ENCODE measurements at places on chromosomes 12 and 14.

- DNase-seq: no peak
These were observed 67.9 kb upstream of the ZFP36L1 start for GRCh38 chr14:68860771-68861170.

DNA sequence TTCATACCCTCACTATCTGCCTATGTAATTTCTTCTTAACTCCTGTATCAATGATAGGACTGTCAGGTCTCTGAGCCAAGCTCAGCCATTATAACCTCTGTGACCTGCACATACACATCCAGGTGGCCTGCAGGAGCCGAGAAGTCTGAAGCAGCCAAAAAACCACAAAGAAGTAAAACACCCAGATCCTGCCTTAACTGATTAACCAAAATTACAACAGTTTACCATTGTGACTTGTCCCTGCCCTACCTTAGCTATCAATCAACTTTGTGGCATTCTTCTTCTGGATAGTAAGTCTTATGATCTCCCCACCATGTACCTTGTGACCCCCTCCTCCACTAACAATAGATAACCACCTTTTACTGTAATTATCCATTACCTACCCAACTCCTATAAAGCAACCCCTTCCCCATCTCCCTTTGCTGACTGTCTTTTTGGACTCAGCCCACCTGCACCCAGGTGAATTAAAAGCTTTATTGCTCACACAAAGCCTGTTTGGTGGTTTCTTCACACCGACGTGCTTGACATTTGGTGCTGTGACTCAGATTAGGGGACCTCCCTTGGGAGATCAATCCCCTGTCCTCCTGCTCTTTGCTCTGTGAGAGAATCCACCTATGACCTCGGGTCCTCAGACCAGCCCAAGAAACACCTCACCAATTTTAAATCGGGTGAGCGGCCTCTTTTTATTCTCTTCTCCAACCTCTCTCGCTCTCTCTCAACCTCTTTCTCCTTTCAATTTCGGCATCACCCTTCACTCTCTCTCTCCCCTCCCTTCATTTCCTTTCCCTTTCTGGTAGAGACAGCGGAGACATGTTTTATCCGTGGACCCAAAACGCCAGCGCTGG is 11.5 kb upstream of the LGMN start:
- no peak for DNase-seq

DNA sequence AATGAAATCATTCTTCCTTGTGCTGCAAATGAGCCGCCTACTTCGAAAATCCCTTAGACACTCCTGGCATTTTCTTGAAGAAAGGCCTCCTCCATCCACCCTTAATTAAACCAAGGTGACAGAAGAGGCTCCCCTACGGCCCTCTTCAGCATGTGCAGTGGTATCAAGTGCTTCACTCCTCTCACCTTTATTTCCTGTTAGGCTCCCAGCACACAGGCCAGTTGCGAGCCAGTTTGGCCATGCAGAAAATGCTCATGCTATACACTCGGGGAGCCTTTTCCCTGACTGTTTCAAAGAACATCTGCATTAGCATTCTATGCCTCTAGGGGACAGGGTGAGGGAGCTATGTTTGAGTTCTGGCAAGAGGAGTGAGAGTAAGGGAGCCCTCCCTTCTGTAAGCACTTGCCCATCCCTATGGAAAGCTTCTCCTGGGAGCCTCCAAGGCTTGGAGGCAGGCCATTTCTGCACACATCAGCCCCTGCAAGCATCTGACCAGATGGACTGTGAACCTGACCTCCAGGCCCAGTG is 291.5 kb downstream of the RPS29 start:
- DNase-seq: no peak

DNA sequence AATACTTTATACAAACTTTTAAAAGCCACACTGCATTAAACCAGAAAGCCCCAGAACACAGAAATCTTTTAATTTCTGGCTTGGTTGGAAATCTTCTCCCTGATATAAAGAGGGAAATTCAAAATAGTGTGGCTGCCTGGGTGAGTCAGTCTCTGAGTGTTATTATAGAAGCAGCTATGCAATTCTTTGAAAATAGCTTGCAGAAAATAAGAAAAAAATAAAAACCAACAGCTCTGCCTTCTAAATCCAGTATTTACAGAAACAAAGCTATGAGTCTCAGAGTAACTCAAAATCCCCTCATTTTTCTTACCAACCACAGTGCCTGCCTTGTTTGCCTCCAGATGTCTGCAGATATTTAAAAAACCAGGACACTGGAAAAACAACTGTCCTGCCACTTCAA is 68.6 kb upstream of the FERMT2 start:
- no peak for DNase-seq

GRCh38 chr12:131589221-131589897 is 121.5 kb upstream of the SFSWAP start:
- DNase-seq: no peak

All from AG09309 (cell line).